ENCODE measurements at places on chromosomes 6 and 20.

DNA sequence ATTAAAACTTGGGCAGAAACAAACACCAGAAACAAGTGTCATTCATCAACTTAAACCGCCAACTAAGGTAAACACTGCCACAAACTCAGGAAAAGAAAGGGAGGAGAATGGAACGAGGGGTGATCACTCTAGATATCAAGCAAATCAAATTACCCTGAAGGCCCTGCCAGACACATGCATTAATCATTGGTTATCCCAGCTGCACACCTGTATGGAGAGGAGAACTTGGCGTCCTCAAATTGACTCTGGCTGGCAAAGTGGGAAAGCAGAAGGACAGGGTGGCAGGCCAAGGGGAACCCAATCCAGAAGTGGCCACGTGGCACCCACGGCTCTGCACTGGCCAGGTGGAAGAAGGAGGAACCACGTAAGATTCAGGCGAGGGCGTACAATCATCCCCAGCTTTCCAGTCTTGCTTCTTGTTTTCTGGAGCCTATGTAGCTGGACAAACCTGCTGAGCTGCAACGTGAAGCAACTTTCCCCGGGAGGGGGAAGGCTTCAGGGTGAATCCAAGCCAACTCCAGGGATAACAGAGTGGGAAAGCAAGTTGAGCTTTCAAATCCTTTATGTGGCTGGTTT lies 156.2 kb upstream of the JARID2 start:
- DNase-seq: no peak

- no peak for DNase-seq
These were observed 290.8 kb downstream of the ZNF217 start for GRCh38 chr20:53302695-53303412.

DNA sequence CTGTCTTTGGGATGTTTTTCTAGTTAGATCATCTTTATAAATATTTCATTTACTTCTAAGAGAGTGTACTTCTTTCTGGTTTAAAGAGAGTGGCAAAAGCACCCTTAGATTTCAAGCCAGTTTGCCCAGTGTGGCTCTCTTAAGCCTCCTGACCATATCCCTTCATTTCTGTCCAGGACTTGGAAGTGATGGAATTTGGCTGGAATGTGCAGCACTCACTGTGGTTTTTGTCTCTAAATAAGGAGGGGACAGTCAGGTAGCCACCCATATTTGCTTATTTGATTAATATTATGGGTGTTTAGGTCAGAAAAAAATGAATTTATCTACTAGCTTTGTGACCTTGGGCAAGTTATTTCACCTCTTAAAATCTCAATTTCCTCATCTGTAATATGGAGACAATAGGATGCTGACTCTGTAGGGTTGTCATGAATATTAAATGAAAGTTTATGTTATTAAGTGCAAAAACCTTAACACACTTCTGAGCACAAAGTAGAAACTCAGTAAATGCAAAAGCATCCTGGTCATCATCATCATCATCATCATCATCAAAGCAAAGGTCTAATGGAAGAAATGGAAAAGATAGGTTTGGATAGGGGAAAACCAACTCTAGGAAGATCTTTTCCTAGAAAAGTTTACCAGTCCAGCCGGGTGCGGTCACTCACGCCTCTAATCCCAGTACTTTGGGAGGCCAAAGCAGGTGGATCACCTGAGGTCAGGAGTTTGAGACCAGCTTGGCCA lies 3.1 kb downstream of the CRYBG1 start:
- no peak for DNase-seq

- DNase-seq: no peak
These were observed 126.6 kb downstream of the CDC5L start for GRCh38 chr6:44514085-44514484.

GRCh38 chr6:109655761-109656262 lies 35.2 kb downstream of the AK9 start:
- DNase-seq: no peak

DNA sequence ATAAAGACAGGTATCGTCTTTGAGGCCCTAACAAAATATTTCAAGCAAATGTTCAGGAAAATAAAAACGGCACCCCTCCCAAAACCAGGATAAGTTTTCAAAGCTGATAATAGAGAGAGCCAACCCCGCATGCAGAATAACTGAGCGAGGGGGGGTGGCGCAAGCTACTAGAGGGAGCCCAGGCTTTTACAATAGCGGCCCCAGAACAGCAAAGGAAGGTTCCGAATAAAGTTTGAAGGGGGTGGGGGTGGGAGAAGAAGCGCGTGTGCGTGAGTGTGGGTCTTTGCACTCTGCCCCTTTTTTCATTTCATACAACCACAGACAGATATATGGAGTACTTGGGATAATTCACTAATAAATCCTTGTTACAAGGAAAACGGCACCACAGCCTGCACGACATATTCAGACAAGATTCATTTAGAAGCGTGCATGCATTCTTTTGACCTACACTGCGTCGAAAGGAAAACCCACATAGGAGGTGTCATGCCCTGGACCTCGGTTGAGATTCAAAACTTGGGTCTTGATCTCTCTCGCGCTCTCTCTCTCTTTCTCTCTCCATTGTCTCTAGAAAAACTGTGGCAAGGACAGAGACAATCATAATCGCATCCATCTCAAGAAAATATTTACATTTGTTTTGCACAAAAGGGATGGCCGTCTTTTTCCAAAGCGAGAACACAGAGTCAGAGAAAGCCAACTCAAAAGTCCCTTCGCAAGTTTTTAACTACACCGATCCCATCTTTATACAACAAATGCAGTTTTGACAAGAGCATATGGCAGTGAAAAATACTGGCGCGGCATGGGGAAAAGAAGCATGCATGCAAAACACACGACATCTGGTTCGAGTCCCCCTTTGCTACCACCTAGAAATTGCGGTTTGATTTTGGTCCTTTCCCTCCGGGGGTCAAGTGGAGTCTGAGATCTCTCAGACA lies 1.6 kb downstream of the OLIG3 start:
- DNase-seq: no peak

All from NCI-H2107 (cell line).